ENCODE measurements at places on chromosomes 12 and 14.

GRCh38 chr14:81169711-81170103 lies 51.1 kb downstream of the GTF2A1 start:
- DNase-seq = no peak

DNA sequence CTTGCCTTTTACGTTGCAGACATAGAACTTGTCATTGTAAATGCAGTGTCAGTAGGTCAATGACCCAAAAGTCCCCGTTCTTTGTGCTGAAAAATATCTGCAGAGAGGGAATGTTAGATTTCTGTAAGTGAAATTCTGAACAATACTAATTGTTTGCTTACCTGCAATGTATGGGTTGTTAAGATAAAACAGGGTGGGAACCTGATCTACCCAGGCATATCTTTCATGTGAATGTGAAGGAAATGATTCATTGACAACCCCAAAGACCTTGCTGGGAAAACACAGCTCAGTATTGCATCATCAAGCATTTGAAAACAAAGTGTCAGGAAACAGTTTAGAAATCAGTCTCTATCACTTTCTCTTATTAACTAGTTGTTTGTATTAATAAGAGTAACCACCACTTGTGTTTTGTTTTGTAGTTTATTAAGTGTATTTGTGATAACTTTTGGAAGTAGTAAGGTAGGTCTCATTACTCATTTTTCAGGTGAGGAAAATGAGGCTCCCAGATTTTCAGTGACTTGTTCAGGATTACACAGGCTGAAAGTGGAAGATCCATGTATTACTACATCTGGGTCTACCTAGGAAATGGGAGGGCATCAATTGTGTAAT lies 57.9 kb upstream of the SLC38A2 start:
- peak; percentile 92 for DNase-seq

DNA sequence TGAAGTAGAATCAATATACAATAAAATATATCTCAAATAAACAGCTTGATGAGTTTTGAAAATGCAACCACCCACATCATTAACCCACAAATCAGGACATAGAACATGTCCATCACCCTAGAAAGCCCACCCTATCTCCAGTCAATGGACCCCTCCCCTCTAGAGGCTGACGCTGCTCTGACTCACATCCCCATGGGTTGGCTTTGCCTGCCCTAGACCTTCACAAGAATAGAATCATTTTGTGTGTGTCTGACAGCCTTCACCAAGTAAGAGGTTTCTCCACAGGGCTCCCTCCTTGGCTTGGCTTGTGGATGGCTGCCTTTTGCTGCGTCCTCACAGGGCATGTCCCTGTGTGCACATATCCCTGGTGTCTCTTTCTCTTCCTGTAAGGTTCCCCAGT lies 250.2 kb upstream of the RTL1 start:
- DNase-seq = no peak

- peak; percentile 92 for DNase-seq
Observed at GRCh38 chr12:42474391-42474790, 115.2 kb downstream of the PRICKLE1 start.

GRCh38 chr12:48556631-48557030 lies 13.2 kb downstream of the LALBA start:
- DNase-seq = no peak

DNA sequence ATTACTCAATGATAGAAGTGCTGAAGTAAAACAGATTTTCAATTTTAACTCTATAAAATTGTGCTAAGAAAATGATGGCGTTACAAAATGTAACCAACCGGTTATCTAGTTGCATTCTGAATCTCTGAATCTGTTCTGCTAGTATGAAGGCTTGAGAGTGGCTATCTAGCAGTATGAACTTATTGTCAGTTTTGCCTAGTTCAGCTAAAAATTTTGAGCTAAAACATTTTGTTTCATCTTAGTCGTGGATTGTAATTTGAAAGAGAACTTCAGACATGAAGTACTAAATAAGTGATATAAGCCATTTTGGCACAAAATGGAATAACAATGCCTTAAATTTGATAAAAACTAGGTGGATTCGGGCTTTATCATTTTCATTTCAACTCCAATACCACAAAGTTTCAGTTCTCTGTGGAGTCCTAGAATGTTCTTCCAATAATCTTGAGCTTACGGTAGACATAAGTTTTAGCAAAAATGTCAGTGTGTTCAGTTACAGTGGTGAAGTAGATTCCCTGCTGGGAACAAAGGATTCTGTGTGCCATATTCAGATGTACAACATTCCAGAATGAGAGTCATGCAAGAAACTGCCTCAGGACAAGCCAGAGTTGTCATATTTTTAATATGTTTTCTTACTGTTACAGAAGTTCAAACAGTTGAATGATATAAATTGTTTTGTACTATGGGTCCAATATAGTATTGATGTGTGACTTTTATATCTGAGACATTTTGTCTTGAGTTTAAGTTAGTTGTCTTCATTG lies 28.1 kb downstream of the ATP6V1D start:
- DNase-seq = no peak

- no peak for DNase-seq
Observed at GRCh38 chr12:124021007-124021406, 48.0 kb downstream of the ZNF664 start.

GRCh38 chr12:122834104-122834920 lies 945 bp upstream of the HIP1R start:
- DNase-seq = peak; percentile 27

- no peak for DNase-seq
Observed at GRCh38 chr14:102663440-102663839, 71.0 kb downstream of the RCOR1 start.

DNA sequence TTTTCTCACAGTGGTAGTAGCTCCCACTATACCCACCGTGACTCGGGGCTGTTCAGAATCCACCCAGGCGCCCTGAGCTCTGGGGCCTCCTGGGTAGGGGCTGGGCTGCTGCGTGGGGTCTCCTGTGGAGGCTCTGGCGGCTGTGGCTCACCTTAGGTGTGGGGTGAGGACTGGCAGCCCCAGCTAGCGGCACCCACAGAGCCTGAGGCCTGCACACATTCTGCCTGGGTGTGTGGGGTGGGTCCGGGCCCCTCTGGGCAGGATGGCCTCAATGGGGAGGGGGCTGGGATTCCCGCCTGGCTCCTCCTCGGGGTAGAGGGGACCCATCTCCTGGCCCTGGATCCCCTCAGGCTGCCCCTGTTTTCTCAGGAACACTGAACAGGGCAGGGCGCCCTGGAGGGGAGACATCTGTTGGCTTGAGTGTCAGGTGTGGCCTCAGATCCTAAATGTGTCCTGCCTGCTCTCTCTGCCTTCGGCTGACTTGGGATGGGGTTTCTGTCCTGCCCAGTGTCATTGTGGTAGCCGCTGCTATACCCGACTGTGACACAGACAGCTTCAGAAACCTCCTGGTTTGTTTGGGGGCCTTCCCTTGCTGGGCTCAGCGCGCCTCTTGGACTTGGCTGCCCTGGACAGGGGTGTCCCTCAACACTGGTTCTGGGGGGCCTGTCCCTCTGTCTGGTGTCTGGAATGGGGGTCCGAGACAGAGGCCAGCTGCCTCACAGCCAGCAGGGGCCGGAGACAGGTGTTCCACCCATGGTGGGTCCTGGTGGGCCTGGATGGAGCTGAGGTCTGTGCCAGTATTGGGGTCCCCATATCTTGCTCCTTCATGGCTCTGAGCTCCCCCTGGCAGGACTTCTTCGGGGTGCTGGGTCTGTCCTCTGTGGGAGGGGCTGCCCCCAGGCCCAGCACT lies 354.9 kb downstream of the TMEM121 start:
- DNase-seq = no peak

DNA sequence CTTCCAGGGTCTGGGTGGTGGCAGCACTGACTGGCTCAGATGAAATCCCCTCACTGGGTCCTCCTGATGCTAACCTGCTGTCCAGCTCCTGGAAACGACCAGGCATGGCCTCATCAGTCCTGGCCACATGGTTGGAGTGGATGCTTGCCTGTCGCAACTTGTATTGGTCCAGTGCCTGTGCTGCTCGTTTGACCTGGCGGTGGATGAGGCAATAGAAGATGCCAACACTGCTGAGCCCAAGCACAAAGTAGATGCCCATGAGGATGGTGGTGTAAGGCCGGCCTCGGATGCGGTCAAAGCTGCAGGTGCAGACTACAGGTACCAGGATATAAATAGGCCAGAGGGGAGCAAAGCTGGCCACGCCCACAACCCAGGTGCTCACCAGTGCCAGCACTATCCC lies 1.2 kb downstream of the GPR84 start:
- no peak for DNase-seq

DNA sequence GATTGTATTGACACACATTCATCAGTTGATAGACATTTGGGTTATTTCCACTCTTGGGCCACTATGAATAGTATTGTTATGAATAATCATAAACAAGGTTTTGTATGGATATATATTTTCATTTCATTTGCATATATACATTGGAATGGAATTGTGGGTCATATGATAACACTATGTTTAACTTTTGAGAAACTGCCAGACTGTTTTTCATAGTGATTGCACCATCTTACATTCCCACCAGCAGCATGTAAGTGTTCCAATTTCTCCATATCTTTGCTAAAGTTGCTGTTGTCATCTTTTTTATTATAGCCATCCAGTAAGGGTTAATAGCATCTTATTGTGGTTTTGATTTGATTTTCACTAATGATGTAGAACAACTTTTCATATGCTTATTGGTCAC lies 198.5 kb upstream of the PPFIA2 start:
- DNase-seq = no peak

DNA sequence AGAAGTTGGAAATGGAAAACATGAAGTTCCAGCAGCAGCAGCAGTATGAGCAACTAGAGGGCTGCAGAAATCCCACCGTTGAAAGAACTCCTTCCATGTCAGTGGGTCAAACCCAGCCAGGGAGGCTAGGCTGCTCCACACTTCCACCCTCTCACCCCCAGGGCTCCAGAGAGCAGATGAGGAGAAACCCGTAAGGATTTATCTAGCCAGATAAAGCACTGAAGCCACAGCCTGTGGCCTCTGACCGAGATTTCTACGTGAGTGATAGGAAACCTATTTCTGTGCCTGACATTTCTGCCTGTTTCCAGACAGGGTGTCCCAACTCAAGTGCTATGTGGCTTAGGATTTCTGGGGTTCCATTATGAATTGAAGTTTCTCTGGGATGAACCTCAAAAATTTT lies 100.0 kb upstream of the EEA1 start:
- DNase-seq = no peak

Measured in NCI-H460 (cell line).